ENCODE measurements at places on chromosomes 16 and 17.

- no peak for DNase-seq
Measured at GRCh38 chr16:76195648-76196047, 81.6 kb upstream of the CNTNAP4 start.

- DNase-seq = no peak
Measured at GRCh38 chr17:27460196-27460725, 4.0 kb downstream of the KSR1 start.

- DNase-seq = no peak
Measured at GRCh38 chr16:25855818-25856217, 164.1 kb downstream of the HS3ST4 start.

- DNase-seq = no peak
Measured at GRCh38 chr17:67606896-67607604, 110.7 kb upstream of the NOL11 start.

GRCh38 chr17:65936013-65936412 lies 255.9 kb downstream of the CEP112 start:
- DNase-seq = no peak

- DNase-seq = no peak
Measured at GRCh38 chr16:17850581-17851250, 380.0 kb upstream of the XYLT1 start.

DNA sequence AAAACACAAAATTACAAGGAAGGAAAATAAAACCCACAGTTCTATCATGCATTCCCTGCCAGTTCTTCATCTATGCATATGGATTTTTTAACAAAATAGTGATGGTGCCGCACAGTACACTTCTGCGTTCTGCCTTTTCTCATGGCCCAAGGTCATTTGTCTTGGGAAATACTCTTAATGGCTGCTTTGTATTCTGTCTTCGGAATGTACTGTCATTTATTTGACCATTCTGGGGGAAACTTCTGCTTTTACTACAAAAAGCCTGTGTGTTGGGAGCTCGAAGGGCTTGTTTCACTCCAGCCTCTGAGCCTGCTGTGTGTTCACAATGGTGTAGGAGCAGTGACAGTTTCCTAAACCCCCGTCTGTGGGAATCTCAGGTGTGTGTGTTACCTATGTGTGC lies 82.8 kb upstream of the SEC14L1 start:
- DNase-seq = no peak

- no peak for DNase-seq
Measured at GRCh38 chr17:44205962-44206824, 6.5 kb upstream of the ATXN7L3 start.

DNA sequence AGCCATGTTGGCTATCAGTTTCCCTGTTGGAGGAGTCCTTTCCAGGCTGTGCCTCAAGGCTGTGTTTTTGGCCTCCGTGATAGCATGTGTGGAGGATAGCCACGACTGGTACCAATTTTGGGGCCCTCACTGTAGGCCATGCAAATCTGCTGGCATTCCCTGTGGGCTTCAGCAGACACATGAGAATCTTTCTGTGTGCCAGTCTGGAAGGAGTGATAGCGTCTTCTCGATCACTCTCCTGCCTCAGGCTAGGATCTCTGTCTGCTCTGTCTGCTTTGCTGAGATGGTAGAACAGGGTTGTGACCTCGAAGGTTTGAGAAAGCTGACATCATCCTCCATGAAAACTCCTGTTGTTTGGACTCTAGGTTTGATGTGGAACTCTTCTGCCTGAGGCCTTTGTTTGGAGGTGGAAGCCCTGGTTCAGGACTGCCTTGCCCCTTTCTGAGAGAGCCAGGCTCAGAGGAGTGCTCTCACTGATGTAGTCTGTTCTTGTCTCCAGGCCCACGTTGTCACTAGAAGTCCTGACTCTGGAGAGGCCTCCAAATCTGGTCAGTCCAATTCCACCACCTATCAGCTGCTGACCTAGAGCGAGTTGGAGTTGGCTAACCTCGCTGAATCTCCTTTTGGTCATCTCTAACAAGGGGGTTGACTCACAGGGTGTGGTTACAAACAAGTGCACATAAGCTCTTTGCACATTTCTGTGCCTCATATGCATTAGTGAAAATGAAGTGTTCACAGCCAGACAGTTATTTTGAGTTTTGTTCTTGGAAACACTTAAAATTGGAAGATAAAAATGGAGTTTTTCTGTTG lies 12.1 kb upstream of the EDC4 start:
- DNase-seq = no peak

DNA sequence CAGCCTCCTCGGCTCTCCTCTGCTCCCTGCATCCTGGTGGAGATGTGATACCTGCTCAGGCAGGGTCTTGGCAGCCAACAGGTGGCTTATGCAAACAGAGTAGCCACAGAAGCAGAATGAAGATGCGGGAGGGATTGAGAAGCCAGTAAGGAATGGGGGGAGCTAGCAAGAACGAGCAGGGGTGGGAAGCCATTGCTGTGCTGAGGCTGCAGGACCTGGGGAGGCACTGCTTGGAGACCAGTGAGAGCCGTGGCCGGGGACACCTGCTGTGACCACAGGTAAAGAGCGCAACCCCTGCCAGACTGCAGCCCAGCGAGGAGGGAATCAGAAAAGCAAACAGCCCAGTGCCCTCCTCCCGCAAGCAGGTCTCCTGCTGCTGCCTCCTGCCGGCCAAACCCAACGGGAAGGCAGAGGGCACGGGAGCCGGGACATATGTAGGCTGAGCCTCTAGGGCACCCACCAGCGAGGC lies 14.7 kb downstream of the AIPL1 start:
- peak; percentile 56 for DNase-seq

DNA sequence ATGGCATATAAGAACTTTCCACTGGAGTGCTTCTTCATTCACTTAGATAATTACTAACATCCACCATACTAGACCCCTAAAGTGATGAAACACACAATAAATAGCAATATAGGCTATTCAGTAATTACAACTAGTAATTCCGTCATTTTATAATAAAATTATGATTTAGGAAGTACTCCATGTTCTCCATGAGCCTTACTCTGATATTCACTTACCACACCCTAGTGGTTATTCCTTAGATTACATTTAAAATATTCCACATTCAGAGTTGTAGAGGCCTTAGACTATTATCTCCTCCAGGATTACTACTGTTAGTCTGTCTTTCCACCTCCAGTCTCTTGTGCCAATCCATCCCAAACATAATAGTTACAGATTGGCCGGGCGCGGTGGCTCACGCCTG lies 62.4 kb downstream of the STH start:
- no peak for DNase-seq

DNA sequence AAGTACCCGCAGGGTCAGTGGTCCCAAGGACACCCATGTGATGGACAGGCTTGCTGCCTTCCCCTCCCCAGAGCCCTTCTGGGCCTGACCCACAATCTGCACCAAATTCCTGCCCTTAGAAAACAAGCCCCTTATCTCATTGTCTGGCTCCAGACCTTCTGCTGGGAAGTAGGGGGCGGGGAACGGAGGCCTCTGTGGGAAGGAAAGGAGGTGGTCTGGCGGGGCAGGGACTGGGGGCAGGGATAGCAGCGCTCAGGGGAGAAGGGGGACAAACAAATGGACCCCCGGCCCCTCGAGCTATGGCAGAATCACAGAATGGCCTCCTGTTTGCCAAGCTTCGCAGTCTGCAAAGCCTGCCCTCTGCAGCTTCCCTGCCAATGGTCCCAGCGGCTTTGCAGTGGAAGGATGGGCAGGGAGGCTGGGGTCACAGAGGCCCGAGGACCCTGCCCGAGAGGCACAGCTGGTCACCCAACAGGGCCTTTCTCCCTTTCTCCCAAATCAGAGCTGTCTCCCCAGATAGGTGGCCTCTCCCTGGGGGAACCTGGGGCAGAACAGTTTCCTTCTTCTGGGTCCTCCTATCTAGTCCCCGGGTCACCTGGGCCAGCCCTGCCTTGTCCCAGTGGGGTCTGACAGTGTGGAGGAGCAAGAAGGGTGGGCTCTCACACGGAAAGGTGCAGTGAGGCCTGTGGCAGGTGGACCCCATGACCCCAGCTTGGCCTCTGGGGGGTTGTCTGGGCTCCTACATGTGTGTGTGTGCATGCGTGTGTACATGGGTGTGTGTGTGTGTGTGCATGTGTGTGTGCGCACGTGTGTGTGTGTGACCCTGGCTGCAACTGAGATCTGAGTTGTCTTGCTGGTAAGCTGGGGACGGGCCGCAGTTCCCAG lies 25.5 kb downstream of the TMEM235 start:
- no peak for DNase-seq

GRCh38 chr17:48244121-48244711 lies 136.7 kb downstream of the SNX11 start:
- DNase-seq = peak; percentile 53

- DNase-seq = no peak
Measured at GRCh38 chr16:30903002-30903401, 6.6 kb downstream of the CTF1 start.

Data from NCI-H510A (cell line).